ENCODE measurements at places on chromosomes 6 and 20.

DNA sequence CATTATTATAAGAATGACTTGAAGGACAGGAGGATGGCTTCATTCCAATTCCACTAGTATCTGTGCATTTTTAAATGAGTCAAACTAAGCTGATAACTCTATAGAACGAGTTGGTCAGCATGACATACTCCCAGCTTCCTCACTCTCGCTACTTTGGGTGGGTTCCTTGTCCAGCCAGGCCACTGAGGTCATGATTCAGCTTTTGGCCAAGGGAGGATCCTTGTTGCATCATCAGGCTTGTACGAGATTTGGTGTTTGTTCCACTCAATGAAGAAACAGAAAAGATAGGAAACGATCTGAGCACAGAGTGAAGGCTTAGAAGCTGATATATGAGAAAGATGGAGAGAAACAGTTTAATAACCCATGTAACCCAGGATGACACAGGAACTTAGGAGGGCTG is 19.8 kb downstream of the NEDD9 start:
- DNase-seq, result no peak

GRCh38 chr6:47264775-47265184 is 44.9 kb downstream of the TNFRSF21 start:
- no peak for DNase-seq

GRCh38 chr6:144885817-144886216 is 600.7 kb downstream of the UTRN start:
- no peak for DNase-seq

GRCh38 chr6:71642120-71642519 is 244.2 kb upstream of the RIMS1 start:
- DNase-seq, result no peak

DNA sequence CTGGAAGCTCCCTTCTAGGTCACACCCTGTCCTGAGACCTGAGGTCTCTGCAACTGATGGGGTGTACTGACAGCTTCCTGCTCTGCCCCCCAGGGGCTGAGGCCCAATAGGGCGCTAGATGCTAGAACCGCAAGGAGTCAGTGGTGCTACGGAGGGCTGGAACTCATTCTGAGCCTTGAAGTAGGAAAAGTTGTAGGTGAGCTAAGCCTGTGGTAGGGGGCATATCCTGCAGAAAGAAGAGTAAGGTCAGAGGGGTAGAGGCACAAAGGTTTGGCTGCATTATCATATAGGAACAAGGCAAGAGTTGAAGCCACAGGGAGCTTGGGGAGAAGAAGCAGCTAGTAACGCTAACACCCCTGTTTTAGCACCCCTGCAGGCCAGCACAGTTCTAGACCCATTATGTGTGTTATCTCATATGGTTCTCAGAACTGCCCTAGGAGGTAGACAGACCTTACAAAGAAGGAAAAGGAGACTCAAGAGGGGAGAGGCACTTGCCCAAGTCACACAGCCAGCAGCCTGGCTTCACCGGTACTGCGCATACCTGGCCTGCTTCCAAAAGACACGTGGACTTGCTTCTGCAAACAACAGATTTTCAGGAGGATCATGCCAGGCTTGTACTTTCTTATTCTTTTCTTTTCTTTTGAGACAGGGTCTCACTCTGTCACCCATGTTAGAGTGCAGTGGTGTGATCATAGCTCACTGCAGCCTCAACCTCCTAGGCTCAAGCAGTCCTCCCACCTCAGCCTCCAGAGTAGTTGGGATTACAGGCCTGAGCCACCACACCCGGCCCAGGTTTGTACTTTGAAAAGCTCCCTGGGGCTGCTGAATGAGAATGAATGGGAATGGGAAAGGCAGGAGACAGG is 156.1 kb downstream of the MRPL14 start:
- DNase-seq, result no peak

DNA sequence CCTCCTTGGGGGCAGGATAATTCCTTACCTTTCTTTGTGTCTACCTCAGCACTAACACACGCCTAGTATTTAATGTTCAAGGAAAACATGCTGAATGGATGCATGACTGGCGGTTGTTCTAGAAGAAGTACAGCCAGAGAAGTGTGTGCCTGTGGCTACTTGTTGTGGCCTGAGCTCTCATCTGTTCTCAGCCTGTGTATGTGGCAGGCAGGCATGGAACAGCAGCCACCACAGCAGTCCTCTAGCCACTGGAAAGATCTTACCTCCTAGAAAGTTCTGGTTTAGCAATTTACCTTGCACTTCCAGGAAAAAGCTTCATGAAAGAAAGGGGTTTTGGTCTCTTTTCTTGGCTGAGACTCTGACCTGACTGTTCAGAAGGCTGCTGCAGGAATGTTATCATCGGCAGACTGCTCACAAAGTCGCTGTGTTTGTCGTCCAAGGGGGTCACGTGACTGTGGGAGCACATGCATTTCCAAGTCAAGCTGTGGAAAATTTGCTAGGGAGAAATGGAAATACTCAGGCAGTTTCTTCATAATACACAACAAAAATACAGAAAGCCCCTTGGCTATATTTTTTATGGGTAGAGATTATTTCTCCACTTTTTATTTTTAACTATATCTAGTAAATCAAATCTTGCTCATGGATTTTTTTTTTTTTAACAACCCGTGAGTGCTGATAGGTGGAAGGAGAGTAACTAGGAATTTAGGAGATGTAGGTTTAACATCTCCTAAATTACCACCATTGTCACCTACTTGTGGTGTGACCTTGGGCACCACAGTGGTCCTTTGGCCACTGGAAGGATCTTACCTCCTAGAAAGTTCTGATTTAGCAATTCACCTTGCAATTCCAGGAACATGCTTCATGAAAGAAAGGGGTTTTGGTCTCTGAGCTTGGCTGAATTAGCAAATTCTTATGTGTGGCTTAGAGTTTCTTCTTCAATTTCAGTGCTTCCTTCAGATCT is 110.8 kb upstream of the GPR6 start:
- no peak for DNase-seq

- DNase-seq, result no peak
These were observed 113.2 kb upstream of the BEND6 start for GRCh38 chr6:56841751-56842150.

GRCh38 chr6:10375391-10375969 is 39.4 kb downstream of the TFAP2A start:
- no peak for DNase-seq

DNA sequence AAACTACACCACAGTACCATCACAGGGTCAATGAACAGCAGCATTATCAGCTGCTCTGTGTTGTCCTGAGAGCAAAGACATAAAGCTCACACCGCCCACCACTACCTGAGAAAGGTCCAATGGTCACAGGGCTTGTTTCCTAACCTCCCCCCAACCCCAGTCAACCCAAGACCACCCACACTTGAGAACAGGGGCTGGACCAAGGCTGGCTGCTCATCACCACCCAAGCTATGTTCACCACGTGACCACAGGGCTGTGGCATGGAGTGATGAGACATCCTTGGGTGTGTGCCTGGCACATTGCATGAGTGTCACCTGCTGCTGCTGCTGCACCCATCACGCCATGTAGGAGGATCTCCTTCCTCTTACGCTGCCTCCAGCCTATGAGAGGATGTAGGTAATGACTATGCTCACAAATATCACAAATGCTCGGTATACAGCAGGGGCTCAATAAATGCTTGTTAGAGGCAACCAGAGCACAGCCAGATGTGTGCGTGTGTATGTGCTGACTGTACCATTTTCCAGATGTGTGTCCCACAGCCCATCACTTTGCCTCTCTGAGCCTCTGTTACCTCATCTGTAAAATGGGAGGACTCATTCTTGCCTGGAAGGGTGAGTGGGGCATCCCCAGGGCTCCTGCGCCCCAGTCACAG is 23.3 kb upstream of the SIRPA start:
- no peak for DNase-seq

DNA sequence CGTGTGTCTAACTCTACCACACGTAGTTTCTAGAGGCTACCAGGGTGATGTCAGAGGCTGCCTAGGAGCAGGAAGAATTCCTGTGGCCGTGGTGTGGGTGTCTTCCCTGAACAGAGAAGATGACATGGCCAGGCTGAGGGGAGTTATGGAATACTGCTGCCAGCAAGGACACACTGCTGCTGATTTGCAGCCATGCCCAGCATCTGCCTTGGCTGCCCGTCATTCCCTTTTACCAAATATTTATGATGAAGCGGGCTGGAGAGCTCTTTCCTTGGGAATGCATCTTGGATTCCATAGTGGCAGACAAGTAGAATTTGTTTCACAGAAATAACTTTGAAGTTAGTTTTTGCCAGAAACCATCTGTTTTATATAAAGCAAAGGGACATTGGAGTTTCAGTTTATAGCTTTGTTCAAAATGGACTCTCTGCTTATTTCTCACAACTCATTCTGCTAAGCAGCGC is 80.8 kb upstream of the VSTM2L start:
- no peak for DNase-seq

- no peak for DNase-seq
These were observed 4.2 kb upstream of the CTSZ start for GRCh38 chr20:59010995-59011873.

- no peak for DNase-seq
These were observed 189.1 kb upstream of the ZNF217 start for GRCh38 chr20:53782612-53783246.

DNA sequence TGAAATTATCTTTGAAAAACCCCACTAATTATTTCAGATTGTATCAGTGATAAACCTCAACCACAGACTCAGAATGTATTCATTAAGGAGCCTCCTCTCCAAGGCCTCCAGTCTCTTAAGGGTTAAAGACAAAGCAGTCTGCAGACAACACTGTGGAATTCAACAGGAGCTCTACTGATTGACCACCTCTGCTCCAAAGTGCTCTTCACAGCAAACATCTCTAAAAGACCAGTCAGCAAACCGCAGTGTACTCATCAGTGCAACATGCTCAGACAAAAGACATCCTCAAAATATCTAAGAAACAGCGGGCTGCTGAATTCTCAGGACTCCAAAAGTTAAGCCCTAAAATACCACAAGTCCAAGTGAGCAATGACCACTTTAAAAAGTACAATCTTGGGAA is 42.0 kb downstream of the UQCC1 start:
- no peak for DNase-seq

DNA sequence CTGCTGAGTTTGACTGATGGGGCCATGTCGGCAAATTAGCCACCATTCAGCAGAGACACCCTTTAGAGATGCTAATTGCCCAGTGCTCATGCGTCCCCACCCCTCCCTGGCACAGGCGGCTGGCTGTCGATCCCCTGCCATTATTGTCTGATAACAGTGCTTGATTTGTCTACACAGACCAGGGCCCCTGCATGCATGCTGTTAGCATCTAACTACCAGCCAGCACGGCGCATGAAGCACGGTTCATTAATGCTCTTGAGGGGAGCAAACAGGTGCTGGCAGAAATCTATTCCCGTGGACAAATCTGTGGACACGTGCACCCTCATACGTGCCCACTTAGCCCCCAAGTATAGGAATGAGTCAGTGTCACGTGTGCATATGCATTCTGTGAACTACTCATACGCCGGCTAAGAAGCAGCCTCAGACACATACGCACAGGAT is 32.2 kb downstream of the KCNB1 start:
- DNase-seq, result no peak

GRCh38 chr6:106773522-106773921 is 144.1 kb downstream of the QRSL1 start:
- DNase-seq, result no peak

GRCh38 chr6:21264288-21265033 is 329.1 kb upstream of the SOX4 start:
- no peak for DNase-seq

GRCh38 chr6:44464527-44465310 is 77.2 kb downstream of the CDC5L start:
- no peak for DNase-seq

GRCh38 chr6:166394036-166394892 is 11.5 kb upstream of the MPC1 start:
- no peak for DNase-seq

- no peak for DNase-seq
These were observed 22.1 kb upstream of the ZNF184 start for GRCh38 chr6:27494987-27495385.

DNA sequence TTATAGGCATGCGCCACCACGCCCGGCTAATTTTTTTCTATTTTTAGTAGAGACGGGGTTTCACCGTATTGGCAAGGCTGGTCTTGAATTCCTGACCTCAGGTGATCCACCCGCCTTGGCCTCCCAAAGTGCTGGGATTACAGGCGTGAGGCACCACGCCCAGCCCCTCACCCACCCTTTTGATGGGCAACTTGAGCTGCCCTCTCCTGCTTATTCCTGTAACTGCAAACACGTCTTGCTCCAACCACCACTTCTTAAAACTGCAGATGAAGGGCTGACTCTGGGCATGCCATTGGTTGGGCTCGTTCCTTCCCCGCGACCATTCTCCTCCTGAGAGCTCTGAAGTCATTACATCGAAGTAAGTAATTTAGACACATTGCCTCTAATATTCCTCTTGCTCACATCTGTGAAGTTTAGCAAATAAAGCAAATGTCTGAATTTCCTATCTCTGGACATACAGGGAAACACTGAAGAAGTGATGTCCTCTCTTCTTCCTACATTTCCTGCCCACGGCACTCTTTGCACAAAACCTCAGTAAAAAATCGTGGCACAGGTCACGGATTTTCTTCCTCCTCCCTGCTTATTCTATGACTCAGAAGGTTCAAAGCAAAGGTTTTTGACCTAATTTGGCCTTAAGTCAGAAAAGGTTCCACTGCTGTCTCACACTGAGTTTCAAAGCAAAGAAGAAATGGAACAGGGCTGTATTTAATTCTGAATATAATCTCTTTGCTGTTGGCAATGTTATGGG is 117.5 kb downstream of the GMPR start:
- DNase-seq, result no peak

- no peak for DNase-seq
These were observed 44.3 kb downstream of the CPXM1 start for GRCh38 chr20:2756056-2756611.

- DNase-seq, result no peak
These were observed 493.8 kb downstream of the UTRN start for GRCh38 chr6:144778773-144779492.

DNA sequence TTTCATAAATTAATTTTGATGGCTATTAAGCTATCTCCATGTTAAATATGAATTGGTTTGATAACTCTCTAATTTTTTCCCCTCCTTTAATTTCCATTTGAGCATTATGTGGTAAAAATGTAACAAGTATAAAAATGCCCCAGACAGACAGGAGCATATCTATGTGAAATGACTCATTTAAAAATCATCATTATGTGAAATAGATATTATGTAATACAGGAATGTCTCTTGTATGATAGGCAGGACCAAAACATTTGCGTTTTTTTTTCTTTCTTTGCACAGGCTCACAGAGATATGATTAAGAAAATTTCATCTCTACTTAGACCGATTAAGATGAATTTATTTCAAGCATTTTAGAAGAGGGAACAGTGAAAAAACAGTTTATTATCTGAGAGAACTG is 95.8 kb downstream of the AKAP7 start:
- DNase-seq, result no peak

DNA sequence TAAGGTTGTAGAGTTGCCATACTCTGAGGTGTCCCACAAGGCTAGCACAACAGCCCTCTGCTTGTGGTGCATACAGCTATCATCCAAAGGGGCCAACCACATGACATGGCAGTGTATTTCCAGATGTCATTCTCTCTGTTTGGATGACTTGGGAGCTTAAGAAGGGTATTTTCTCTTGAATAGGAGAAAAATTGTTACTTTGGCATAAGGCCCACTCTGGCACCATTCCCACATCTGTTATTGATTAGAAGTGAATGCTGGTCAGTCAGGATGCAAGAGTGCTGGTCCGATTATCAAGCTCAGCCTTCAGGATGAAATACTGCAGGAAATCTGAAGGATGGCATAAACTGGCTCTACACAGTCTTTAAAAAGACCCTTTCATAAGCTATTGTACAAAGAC is 83.6 kb upstream of the C20orf144 start:
- DNase-seq, result no peak

- no peak for DNase-seq
These were observed 933.7 kb upstream of the GJE1 start for GRCh38 chr6:141199074-141199473.

Measured in CD4-positive, alpha-beta T cell treated with Interleukin-21 for 1 hour (primary cell).